ENCODE measurements at places on chromosomes 6 and 20.

DNA sequence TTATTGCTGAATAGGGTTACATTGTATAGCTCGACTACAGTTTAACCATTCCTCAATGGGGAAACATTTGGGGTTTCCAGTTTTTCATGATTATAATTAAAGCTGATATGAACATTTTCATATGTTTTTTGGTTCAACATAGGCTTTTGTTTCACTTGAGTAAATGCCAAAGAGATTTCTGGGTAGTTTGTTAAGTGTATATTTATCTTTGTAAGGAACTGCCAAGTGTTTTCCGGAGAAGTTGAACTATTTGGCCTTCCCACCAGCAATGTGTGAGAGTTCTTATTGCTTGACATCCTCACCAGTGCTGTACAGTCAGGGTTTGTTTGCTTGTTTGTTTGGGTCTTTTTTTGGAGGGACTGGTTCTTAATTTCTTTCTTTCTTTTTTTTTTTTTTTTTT is 83.7 kb upstream of the RALY start:
- no peak for DNase-seq

DNA sequence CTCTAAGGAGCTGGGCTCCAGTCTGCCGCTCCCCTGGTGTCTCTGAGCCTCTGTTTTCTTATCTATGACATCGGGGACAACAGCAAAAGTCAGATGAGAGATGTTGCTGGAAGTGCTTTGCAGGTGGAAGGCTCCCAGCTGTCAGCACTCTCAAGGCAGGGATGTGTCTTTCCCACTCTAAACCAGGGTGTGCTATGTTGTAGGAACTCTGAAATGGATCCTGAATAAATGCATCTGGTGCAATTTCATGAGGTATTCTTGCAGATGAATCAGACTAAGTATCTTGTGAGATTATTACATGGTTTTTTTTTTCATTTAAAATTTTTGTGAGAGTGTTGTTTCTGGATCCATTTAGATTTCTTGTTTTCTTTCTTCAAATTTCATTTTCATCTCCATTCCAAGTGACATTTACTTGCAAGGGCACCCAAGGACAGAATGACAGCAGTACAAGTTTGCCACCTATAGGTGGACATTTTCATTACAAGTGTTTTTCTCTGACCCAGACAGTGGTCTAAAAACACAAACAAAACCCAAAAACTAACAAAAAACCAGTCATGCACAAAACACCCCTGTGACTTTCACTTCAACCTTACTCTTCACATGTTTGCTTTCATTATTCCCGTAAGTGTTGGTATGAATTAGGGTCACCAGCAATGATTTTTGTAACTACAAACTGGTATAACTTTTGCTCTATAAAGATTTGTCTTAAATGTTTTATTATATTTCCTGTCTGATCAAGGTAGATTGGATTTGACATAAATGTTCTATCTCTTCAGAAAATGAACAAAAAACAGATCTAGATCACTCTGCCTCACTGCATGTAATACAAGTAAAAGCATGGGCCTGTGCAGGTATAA is 14.7 kb upstream of the SIM1 start:
- DNase-seq, result no peak

GRCh38 chr6:37587866-37588734 is 88.4 kb upstream of the CCDC167 start:
- no peak for DNase-seq

DNA sequence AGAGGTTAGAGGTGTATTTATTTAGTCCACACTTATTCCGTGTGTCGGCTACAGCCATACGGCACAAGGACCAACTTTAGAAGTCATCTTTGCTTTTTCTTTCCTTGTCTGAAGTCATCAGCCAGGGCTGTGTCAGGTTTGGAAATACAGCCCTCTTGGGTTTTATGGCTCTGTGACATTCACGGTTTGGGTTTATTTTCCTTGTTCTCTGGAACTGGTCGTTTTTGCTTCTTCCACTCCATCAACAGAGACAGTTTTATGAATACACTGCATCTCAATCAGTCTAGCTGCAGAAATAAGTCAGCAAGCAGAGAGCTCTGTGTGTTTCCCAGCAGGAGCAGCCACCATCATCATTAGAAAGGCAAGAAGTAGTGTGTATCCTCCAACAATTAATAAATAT is 132.5 kb downstream of the TBC1D7 start:
- DNase-seq, result no peak

DNA sequence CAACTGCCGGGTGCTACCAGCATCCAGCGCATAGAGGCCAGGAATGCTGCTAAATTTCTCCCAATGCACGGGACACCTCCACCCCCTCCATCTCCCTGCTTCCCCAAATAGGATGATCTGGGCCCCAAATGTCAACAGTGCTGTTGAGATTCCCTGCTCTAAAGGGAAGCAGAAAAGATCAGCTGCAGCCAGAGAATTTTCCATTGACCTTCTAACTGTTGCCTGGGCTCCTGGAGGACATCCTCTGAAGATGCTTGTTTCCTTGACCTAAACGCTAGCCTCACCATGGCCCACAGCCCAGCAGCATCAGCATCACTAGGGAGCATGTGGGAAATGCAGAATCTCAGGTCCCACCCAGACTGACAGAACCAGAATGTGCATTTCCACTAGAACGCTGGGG is 161.3 kb downstream of the GMPR start:
- no peak for DNase-seq

DNA sequence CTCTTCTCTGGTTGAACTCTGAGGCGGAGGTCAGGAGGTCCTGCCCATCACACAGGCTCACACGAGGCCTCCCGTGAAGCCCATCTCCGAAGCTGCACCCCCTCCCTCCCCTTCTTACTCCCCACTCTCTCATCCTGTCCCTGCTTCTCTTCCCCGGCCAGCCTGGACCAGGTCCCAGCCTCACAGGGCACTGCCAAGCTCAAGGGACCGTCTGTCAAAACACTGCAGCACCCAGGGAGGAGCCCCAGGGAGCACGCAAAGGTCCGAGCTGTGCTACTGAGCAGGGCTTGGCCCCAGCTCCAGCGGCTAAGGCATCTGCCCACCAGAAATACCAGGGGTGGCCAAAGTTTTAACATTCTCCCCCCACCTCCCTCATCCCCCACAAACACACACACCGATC is 70.0 kb downstream of the PSMG4 start:
- DNase-seq, result no peak

DNA sequence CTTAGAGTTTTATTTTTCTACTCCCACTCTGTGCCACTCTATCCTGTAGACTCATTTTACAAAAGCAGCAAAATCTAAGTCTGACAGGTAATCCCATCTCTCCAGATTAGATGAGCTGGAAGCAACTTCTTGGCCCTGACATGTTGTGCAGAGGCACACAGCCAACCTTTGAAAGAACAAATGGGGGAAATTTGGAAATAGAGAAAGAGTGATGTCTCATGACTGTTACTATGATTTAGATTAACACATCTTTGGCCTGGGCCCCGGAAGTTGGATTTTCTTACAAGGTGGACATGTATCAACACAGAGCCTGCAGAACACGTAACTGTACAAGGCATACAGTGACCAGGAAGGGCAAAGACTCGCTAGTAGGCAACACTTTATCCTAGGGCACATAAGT is 227.7 kb downstream of the MYLK4 start:
- DNase-seq, result no peak

- no peak for DNase-seq
Observed at GRCh38 chr6:109457562-109457996, 2.0 kb upstream of the MICAL1 start.

- no peak for DNase-seq
Observed at GRCh38 chr20:4637081-4637797, 84.5 kb upstream of the PRND start.

DNA sequence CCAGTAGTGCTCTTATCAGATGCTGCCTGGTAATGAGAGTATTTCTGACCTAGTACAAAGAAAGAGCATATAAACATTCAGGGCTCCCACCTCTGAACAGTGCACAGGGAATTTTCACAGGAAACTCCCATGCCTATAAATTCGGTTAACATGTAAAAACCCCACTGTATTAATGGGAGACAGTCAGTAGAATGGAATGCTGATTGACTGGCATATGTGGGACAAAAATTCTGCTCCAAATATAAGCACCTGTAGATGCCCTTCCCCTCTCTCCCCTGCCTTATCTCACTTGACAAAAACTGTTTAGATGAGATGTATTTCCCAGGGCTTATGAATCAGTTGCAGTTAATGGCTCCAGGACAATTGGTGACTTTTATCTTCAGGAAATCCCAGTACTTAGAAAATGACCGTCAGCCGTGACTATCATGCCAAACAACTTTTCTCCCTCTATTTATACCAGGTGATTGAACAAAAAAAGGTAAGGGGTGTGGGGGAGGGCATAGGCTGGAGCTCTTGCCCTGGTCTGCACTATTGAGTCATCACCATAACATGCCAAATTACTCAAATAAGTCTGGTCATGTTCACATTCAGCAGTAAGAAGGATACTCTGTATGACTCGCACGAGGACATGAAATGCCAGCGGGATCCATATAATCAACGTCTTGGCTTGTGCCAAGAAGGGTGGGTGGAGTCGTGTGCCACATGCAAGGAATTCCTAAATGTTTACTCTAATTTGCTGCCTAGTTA is 176.4 kb upstream of the BMP2 start:
- DNase-seq, result no peak

- DNase-seq, result no peak
Observed at GRCh38 chr6:71473926-71474325, 185.3 kb downstream of the OGFRL1 start.

DNA sequence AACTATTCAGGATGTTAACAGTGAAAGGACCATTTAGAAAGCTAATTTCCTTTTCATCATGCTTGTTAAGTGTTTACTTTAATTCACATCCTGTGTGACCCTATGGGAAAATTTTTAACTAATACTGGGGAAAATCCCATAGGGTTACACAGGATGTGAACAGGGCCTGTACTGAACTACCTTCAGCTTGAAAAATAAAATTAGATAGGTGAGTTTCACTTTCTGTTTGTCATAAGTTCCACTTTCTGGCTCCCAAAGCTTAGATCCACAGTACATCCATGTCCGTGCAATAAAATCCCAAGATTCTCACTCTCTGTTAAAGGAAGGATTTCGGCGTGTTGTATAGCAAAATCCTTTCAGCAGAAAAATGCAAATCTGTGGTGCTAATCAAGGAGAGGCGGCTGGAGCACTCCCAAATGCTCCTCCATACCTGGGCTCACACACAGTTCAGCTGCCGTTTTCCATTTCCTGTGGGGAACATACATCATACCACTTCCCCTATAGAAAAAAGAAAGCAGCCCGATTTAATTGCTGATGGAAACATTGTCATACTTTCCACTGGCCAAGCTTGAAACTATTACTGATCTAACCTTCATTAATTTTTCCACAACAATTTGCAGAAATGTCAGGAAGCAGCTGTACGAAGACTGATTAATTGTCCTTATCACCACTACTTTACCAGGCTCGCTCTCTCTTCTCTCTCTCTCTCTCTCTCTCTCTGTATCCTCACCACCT is 125.2 kb downstream of the HIVEP2 start:
- no peak for DNase-seq

DNA sequence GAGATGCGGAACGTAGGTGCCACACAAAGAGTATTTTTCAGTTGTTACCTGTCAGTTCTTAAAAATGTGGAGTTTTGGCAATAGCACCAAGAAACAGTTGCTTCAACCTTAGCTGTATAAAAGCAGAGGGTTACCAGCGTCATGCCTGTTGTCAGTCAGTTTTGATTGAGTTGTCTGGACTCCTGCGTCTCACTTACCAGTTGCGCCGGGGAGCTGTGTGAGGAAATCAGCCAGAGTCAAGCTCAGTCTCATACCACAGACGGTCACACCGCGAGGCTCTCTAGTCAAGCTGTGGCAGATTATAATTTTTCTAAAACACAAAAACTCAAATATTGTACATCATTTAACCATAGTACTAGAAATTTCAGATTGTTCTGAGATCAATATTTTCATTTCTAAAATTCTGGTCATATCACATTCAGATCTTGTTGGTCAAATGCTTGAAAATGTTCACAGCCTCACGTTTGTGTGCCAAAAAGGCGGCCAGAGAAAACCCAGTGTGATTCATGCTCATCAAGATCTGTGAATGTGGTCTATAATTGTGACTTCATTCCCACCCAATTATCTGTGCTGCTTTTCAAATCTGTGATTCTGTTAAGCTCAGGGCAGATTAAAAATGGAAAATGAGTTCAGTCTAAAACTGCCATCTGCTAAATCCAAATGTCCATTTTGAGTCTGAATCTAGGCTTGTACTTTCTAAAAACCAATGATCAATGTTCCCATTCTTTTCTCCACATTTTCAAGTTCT is 37.5 kb downstream of the SASH1 start:
- DNase-seq, result no peak

GRCh38 chr6:10140824-10141223 is 274.1 kb downstream of the TFAP2A start:
- DNase-seq, result no peak

GRCh38 chr6:15916581-15916980 is 212.3 kb upstream of the MYLIP start:
- DNase-seq, result no peak

DNA sequence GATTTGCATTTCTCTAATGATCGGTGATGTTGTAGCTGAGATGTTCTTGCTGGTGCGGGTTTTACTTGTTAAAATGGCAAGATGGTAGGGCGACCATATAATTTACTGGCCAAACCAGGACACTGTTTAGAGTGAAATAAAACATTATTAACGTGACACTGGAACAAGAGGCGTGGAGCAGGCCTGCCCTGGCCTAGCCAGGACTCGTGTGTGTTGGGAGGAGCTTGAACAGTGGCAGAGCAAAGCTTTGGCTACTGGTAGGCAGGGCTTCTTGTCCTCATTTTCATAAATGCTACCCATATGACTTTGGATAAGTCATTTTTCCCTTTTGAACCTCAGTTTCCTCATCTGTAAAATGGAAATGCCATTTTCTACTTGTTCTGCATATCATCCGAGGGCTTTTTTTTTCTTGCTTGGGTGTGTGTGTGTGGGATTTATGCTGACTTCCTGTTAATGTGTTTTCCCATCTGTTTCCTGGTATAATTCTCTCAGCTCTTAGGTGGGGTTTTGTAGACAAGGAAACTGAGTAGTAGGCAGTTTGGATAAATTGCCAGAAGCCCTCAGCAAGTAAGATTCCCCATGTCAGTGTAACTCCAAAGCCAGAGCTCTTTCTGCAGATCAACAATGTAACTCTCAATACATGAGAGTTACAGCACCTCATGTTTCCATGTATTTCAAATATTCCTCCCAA is 81.7 kb downstream of the TOX2 start:
- no peak for DNase-seq

DNA sequence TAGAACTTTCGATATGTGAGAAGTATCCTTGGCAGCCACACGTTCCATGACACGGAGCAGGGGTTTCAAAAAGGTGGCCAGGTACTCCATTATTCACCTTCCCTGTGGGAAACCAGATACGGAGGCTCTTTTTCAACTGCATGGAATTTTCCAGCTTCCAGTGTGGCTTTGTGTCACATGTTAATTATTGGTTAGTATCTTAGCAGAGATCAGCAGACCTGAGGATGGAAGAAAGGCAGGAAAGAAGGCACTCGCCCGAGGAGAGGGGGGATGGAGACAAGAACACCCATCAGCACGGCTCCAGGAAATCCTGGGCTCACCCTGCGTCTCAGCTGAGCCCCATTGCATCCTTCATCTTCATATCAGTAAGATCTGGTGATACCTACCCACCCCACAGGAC is 115.5 kb downstream of the PXDC1 start:
- no peak for DNase-seq

GRCh38 chr20:10634211-10634610 is 39.6 kb downstream of the JAG1 start:
- no peak for DNase-seq

GRCh38 chr6:118881440-118882313 is 12.3 kb upstream of the ASF1A start:
- no peak for DNase-seq

GRCh38 chr20:38113401-38114325 is 51.4 kb downstream of the TGM2 start:
- DNase-seq, result no peak

Measured in activated effector memory CD4-positive, alpha-beta T cell treated with Interleukin-2 at 50 U/mL for 16 hours (primary cell).